ENCODE measurements at places on chromosomes 3 and 15. TPM values are rescaled to one million over a fixed set of nuclear protein-coding genes. Genes with fewer than 3 reads are reported as not detected.

Gene KLHL6
- total RNA-seq, result 1.7 TPM

Gene ABHD5
- 21.4 TPM for total RNA-seq

DNA sequence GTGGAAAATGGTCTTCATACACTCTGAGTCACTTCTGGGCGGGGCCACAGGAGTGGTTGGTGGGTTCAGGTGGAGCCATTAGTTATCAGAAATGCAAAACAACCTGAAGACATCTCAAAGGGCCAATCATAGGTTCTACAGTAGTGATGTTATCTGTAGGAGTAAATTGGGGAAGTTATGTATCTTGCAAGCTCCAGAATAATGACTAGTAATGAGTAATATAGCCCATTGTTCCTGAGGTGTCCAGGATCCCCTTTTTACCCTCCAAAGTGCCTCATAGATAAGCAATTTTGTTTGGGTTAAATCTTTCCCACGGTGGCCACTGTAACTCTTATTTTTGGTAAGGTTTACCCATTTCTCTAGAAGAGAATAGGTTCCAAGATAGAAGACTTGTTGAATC is 91.7 kb downstream of the PIK3R4 start:
- no peak for DNase-seq

DNA sequence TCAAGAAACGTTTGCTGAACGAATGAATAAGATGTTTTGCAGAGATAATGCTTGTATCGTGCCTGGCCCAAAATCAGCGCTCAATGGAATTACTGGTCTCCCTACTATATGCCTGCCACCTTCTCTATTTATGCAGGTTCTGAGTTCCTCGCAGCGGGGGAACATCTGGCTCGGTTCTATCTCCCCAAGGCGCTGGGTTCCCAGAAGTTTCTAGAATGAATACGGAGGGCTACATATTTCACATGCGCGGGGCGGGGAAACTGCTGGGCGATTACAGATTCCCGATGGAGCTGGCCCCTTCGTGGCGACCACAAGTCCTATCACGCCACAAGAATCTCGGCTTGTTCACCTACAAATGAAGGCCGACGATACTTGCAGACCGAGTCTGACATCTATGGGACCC is 411 bp upstream of the EIF2B5 start:
- DNase-seq, result no peak

DNA sequence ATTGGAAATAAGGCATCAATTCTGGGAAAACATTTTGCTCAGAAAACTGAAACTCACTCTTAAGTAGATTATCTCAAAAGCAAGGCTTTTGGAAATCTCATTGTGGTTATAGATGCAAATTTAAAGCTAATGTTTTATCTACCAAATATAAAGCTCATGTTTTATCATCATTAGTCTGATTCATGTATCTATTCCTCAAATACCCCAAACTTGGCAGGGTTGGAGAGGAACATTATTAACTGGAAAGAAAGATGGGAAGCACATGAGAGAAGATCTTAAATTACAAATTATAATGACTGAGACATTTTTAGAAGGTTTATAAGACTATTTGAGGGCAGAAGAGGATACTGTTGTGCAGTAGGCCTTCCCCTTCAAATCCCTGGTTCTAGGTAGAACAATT is 137.3 kb upstream of the TGFBR2 start:
- no peak for DNase-seq

GRCh38 chr3:24494618-24495325 is at the start of gene THRB:
TSS of gene THRB (minus strand) at chr3:24494850.
- DNase-seq, result no peak

Gene SV2B
- total RNA-seq, result 4.5 TPM
